Smooth muscle cell of bladder (primary cell): ENCODE measurements at places on chromosomes 7 and 10. TPM values are rescaled to one million over a fixed set of nuclear protein-coding genes. Genes with fewer than 3 reads are reported as not detected.

The CELF2 gene
- total RNA-seq, result 4.0 and 6.5 TPM in 2 replicates

The ADAM22 gene
- 0.28 and 0.37 TPM in 2 replicates for total RNA-seq

The PON1 gene
- not detected in 2 replicates for total RNA-seq

The CYP2C18 gene
- total RNA-seq, result not detected in 2 replicates

The PPP1R3A gene
- 0.14 TPM in 1 of 2 replicates, not detected in the other for total RNA-seq

The GRM8 gene
- 0.14 TPM in 1 of 2 replicates, not detected in the other for total RNA-seq

The SAP25 gene
- total RNA-seq, result not detected in 2 replicates

The OR2A12 gene
- not detected in 2 replicates for total RNA-seq

The UTF1 gene
- total RNA-seq, result not detected in 2 replicates

The ANKIB1 gene
- 44.7 and 56.4 TPM in 2 replicates for total RNA-seq

The PBLD gene
- total RNA-seq, result 3.4 and 6.7 TPM in 2 replicates

The HOGA1 gene
- total RNA-seq, result 0.28 and 1.1 TPM in 2 replicates
